Stimulated activated CD8-positive, alpha-beta memory T cell treated with anti-CD3 and anti-CD28 coated beads, Interleukin-15, amount 100 ng/mL, for 24 hours (primary cell): ENCODE measurements at places on chromosomes 16 and 17.

DNA sequence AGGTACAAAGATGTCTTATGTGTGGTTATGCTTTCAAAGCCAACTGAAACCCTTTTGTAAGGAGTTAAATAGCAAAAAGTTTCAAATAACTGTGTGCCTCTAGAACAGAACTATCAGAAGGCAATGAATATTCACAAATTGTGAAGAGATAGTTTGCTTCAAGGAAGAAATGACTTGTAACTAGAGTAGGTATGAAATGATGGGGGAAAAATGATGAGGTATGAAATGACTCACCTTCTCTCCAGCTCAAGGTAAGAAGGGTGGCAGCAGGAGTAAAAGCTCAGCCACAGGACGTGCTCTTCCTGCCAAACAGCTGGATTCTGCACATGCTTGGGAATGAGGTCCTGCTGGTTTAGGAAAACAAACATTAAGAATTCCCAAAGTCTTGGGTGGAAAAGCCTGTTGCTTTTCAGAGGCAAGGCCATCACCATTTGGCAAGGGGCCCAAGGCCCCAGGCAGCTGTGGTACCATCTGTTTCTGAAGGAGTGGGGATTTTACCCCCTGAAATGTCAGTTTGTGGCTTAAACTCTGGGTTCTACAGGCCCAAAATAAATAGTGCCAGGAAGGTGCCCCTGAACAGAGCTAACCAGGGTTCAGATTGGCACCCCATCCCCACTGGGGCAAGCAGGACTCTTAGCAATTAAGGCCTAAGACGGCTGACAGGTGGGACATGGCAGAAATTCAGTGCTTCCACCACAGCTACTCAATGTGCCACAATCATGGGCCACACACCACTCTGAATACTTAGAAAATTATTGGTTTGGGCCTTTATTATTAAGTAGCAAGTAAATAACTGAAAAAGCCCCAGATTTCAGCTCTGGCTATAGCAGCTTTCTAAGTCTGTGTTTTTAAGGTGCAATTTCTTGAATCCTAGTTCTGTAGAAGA is 13.3 kb downstream of the HERPUD1 start:
- no peak for DNase-seq

DNA sequence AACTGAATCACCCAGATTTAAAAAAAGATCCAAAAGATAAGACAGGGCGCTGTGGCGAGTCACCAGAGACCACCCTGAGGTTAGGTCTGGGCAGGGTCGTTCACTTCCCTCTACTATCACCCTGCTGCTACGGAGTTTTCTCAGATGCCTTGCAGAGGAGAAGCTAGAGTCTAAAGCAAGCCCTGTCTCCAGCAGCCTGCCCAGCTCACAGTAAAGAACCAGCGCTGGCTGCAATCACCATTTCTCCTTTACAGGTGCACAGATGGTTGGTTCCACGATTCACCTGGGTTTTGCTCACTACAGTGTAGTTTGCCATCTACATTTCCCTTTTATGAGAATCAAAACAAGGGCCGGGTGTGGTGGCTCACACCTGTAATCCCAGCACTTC is 71.3 kb downstream of the SRCIN1 start:
- no peak for DNase-seq

GRCh38 chr16:57503366-57503765 is 17.1 kb upstream of the DOK4 start:
- no peak for DNase-seq

DNA sequence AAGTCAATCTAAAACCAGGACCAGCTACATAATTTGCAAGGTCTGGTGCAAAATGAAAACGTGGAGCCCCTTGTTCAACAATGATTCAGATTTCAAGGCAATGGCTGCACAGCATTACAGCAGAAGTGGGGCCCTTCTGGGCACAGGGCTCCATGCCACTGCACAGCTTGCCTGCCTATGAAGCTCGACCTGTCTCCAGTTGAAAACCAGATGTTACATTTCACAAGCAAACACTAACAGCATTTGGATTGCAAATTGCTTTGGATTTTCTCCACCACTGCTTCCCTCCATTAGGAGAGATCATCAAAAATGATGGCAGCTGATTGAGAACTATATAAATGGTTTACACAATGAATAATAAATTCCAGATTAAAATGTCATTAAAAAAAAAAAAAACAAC is 551.4 kb upstream of the ZFHX3 start:
- no peak for DNase-seq

DNA sequence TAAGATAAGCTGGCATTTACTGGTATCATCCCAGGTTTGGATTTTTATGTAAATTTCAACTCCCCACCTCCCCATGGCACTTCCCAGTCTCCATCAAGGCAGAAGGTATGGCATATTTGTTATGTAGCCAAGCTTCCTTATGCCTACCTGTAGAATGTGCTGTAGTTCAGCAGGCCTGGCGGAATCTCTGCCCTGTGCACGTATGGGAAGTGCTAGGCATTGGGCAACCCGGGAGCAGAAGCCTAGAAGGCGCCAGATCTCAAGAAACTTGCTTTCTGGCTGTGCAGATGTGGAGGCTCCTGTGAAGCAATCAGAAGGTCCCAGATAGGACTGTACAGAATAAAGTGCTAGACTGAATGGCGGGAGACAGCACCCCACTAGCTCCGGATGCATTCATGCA is 64.7 kb downstream of the SNX20 start:
- DNase-seq = no peak

GRCh38 chr16:89860747-89861304 is 12.6 kb upstream of the TCF25 start:
- peak; percentile 58 for DNase-seq

DNA sequence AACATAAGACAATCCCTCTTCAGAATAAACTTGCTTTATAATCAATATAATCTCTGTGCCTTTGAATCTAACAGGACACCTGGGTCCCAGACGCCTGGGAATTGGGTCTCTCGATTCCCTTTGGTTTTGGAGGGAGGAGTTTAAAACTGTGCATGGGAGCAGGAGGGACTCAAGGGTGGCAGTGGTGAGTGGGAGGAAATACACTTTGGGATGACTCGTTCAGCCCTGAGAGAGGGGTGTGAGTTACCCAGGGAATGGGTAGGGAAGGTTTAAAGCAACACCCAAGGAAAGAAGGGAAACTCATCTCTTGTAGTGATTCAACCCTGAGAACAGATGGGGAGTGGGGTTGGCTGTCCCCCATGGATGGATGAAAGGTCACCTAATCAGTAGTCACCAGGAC is 1.6 kb downstream of the RANGRF start:
- no peak for DNase-seq

DNA sequence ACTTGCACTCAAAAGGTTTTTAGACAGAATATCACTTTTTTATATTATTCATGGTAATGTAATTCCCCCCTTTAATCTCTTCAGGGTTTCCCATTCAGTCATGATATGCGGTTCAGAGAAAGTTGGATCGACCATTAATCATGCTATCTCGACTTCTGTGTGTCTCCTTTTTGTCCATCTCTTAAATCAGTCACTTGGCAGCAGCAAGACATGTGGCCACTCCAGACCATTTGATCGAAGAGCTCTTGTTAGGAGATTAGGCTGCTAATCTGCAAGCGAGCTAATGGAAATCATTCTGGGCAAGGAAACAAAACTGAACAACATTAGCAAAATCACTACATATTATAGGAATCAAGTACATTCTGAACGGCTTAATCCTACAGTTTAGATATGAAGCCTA is 449.9 kb downstream of the WWOX start:
- DNase-seq = no peak

DNA sequence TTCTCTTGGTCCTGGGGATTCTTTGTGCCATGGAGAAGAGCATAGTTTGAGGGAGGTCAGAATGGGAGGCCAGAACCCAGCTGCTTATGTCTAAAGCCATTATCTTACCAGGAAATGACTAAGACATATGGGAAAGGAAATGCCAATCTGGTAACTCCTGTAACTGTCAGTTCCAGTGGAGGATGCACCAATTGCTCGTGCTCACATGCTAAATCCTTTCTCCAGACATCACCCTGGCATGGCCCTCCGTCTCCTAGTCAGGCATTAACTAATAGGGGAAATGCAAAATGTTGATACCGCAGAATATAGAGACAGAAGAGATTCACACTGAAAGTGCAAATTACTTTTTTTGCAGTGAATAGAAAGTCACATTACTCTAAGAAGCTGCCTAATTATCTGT is 255.6 kb upstream of the HSBP1 start:
- DNase-seq = no peak

GRCh38 chr17:73324160-73324475 is 12.3 kb upstream of the CDC42EP4 start:
- no peak for DNase-seq

DNA sequence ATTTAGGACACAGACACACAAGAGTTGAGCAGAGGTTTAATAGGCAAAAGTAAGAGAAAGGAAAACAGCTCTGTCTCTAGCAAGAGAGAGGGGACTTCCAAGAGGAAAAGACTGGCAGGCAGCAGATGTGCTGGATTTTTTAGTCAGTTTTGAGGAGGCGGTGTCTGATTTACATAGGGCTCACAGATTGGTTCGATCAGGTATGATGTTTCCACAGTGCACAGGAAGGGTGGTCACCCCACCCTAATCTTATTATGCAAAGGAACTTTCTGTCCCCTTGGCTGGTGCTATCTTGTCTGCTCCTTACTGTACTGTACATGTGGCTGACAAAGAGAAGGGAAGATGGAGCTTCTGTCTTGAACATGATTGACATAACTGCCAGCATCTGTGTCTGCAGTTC is 25.3 kb downstream of the BFAR start:
- no peak for DNase-seq
